ENCODE measurements at places on chromosomes 16 and 17.

DNA sequence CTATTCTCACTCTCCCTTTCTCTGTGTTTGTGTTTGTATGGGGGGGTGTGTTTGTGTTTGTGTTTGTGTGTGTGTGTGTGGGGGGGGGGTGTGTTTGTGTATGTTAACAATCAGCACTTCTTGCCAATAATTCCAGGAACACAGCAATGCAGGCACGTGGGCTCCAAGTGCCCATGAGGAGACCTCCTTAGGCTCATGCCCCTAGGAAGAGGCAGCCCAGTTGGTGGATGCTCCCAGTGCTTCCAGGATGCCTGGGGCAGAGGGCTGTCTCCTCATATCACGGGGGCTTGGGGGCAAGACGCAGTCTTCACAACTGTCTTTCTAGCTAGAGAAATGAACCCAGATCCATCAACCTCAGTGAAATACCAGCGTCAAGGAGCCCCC, 9.9 kb downstream of the ABR start:
- DNase-seq, result no peak

GRCh38 chr17:1970843-1971384, 54.2 kb downstream of the RTN4RL1 start:
- DNase-seq, result no peak

DNA sequence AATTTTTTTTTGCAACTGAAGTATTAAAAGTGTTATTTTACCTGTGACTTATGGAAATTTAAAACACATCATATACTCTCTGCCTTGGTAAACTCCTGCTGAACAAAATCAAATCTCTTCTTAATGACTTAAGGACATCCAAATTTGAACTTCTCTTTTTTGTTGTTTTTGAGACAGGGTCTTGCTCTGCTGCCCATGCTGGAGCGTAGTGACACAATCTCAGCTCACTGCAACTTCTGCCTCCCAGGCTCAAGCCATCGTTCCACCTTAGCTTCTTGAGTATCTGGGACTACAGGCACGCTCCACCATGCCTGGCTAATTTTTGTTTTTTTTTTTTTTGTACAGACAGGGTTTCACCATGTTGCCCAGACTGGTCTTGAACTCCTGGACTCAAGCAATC, 56.1 kb downstream of the SKAP1 start:
- DNase-seq, result no peak

GRCh38 chr16:67391424-67392300, 1.6 kb downstream of the TPPP3 start:
- DNase-seq, result no peak

DNA sequence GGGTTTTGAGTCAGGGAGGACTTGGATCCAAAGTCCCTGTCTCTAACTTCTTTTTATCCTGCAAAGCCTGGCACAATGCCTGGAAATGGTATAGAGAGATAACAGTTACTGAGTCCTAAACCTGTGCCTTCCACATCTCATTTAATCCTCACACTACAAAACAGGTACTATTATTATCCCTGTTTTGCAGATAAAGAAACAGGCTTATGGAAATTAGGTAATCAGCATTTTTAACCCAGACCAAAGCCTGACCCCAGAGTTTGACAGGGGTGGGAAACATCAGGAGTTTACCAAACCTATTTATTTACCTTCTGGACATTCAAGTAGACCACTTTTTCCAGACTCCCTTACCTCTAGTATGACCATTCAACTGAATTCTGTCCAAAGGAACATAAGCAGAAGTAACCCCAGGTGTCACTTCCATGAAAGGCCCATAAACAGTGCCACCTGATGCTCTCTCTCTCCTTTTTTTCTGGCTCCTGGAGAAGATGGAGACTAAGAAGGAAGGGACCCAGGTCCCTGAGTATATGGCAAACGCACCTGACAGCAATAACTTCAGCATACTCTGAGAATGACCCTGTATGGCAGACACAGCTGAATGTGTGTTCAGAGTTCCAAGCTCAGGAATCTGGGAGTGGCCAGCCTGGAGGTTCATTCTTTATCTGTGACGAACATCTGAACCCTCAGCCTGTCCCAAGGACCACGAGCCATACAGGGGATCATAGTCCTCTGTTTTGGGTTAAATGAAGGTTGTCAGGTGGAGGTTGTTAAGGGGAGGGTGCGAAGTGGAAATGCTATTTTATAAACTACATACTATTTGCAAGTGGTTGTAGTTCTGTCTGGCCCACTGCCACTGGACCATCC, 62.7 kb downstream of the HLF start:
- DNase-seq, result no peak

GRCh38 chr16:83989300-83989699, 21.3 kb downstream of the NECAB2 start:
- DNase-seq, result no peak

Data from keratinocyte (primary cell).